ENCODE measurements at places on chromosomes 3 and 15.
A peak's percentile ranks its signal among the peaks of the same experiment; 100 is the strongest.

DNA sequence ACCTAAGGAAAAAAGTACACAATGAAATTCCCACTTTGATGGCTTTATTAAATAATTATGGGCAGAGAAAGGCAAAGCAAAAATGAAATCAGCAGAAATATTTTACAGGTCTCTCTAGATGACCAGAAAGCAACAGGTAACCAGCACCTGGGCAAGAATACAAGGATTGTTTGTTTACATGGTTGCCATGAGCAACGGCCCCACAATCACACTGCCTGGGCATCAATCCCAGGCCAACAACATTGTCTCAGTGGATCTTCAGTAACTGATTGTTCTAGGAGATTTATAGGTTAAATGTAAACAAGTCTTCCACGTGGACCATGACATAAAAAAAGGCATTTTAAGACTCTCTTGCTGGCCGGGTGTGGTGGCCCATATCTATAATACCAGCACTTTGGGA, 82.6 kb downstream of the PDZRN3 start:
- no peak for DNase-seq

GRCh38 chr3:32374788-32375595, 16.7 kb upstream of the CMTM7 start:
- DNase-seq = peak; percentile 67

DNA sequence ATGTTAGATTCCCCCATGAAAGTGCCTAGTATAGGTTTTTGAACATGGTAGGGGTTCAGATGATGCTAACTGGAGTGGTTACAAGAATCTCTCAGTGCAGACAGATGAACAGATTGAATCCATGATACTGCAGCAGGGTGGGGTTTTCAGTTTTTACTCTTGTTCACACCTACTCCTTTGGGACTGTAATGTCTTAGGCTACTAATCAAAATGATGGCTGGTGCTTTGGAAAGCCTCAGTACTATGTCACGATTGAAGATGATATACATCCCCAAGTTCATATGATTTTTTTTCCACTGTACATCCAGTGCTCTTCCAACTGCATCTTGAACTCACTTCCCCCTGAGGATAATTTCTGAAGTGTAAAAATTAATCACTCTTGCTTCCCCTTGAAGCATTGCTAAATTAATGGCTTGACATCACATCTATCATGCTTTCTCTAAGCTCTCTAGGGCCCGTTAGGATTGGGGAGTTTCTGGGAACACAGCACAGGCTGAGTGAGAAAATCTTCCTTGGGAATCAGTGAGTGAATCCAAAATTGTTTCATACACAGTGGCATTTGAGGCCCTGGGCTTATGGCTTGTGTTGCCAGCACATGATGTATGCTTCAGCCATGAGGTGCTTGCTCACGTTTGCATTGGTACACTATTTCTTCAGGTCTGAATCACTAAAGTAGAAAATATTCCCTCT, 115.0 kb upstream of the TPRG1 start:
- DNase-seq = no peak

DNA sequence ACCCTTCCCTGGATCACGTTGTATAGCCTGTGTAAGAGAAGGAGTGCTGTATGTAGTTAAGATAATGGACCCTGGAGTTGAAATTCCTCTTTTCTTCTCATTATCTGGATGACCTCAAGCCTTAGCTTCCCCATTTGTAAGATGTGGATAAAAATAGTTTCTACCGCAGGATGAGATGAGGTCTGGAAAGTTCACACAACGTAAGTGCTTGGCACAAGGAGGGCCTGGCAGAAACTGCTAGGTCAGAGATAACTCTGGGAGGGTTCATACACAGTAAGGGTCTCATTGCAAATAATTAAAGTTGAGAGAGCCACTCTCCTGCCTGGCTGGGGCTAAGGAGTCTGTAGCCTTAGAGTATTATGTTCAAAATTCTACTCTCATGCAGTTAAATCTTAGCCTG, 214.4 kb downstream of the LRTM1 start:
- no peak for DNase-seq

- no peak for DNase-seq
Measured at GRCh38 chr3:29486917-29487316, 206.0 kb downstream of the RBMS3 start.

- peak; percentile 22 for DNase-seq
Measured at GRCh38 chr3:121894301-121894990, at the start of gene SLC15A2. SLC15A2 (plus strand) TSS chr3:121894401; CDS start chr3:121894477, 76 bp downstream.

GRCh38 chr3:8757551-8758518, 11.6 kb downstream of the OXTR start:
- DNase-seq = no peak

- no peak for DNase-seq
Measured at GRCh38 chr3:72816862-72817355, 31.3 kb downstream of the SHQ1 start.

- DNase-seq = no peak
Measured at GRCh38 chr15:84741121-84741520, 7.3 kb upstream of the ZNF592 start.

GRCh38 chr3:39148435-39149058, 4.8 kb downstream of the CSRNP1 start:
- DNase-seq = peak; percentile 93

GRCh38 chr15:74449643-74450205, 11.2 kb downstream of the UBL7 start:
- no peak for DNase-seq

DNA sequence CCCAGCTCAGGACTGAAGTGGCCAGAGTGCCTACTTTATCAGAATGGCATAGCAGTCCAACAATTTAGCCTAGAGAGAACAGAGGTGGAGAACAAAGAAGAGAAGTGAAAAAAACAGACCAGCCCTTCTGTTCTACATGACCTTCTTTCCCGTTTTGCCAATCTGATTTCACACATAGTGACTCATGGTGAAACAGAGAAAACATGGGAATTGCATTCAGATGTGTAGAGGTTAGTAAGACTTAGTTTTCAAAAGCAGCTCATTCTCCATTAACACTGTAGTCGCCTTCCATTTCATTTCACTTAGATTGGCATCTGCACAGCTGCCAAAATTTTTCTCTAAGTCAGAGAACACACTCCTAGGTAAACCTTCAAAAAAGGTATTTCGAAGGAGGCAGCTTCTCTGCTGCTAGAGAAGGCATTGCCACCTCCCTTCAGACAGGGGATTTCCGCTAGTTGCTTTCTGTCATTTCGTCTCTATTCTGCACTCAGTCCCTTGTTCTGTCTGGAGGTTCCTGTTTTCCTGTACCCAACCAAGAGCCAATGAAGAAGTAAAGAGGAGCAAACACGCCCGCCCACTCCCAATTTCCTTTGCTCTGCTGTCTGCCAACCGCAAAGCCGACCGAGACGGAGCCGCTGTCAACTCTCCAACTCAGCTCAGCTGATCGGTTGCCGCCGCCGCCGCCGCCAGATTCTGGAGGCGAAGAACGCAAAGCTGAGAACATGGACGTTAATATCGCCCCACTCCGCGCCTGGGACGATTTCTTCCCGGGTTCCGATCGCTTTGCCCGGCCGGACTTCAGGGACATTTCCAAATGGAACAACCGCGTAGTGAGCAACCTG, at the start of gene ARL6IP5:
ARL6IP5 (plus strand) TSS at position 612 of the 842 bp plus-strand sequence; CDS start at position 723, 111 bp downstream.
- peak; percentile 46 for DNase-seq

- no peak for DNase-seq
Measured at GRCh38 chr15:98604983-98605382, 43.4 kb upstream of the IGF1R start.

- no peak for DNase-seq
Measured at GRCh38 chr15:22963641-22964040, 16.5 kb downstream of the CYFIP1 start.

DNA sequence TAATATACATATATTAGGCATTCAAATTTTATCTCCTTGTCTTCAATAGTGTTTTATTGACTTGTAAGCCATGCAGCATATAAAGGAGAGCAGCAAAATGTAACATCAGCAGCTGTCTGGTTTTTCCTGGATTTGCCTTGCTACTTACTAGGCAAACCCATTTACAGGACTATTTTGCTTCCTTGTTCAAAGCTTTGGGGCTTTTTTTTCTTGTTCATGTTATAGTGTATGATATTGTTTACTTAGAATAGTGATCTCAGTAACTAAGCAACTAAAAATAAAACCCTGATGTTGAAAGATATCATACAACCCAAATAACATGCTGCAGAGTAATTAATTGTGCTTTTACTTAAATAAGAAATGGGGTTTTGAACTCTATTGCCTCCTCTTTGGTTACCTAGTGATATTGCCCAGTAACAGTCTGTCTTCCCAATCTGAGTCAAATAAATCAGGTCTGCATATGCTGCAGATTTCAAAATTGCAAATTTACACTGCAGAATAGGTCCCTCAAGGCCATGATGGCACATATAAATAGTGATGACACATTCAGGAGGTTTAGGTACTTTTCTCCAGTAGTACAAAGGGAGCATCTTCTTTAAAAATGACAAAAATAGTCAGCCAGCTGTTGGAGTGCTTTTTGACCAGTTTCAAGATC, 578.1 kb upstream of the NECTIN3 start:
- no peak for DNase-seq

DNA sequence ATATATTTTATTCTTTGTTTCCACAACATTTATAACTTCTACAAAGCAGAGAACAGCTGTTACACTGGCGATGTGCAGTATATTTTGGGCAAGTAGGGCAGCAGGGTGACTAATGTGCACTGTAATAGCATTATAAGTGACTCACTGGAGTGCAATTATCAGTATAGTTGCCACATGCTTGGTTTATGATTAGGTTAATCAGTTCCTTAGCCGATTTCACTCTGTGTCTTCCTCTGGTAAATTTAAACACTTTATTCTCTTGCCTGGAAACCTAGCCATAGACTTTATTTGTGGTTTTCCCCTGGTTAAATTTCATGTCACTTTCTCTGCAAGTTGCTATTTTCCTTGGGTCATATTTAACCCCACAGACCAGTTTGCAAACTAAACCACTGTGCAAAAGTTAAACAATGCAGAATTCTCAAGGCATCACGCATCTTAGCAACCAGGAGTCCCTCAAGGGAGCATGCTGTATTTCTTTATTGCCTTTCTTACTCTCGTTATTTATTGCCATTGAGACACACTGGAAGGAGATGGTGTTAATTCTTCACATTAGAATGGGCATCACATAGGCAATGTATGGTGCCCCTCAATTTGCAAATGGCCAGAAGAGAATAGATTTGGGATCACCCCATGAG, 690.2 kb upstream of the DPPA4 start:
- peak; percentile 40 for DNase-seq

GRCh38 chr15:81534124-81534523, 160.1 kb upstream of the TMC3 start:
- no peak for DNase-seq

DNA sequence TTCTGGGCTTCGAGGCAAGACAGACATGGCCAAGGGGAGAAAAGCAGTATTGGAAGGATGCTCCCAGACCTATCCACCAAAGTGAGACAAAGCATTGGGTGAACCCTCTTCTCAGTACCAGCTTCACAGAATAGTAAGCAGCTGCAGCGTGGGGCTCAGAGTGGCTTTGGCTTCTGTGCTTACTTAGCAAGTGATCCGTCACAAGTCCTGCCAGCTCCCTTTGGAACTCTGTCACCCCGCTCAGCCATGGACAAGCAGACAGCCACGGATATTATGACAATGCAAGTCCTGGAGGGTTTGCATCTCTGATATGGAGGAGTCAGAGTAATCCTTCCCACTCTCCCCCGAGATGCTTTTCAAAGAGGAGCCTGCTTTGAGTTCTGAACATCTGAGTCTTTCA, 90.8 kb downstream of the SLCO3A1 start:
- DNase-seq = no peak

DNA sequence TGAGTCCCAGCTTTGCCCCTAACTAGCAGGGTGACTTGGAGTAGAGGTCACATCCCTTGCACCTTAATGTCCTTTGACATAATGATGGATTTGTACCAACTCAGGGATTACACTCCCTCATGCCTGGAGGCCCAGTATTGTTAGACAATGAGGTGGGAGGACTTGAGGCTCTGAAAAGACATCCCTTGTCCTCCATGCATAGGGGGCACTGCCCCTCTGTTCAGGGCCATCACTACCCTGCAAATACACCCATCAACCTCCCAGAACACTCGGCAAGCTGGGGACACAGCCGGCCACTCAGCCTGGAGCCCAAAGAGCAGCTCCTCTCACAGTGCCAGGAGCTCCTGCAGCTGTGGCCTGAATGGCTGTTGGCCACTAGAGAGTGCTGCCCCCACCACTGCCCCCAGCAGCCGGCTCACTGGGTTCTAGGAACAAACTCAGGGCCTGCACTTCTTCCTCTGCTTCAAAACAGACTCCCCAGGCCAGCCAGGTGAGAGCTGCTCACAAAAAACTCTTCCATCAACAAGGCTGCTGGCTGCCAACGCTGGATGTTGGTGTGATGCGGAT, 90.2 kb downstream of the GABRB3 start:
- no peak for DNase-seq

DNA sequence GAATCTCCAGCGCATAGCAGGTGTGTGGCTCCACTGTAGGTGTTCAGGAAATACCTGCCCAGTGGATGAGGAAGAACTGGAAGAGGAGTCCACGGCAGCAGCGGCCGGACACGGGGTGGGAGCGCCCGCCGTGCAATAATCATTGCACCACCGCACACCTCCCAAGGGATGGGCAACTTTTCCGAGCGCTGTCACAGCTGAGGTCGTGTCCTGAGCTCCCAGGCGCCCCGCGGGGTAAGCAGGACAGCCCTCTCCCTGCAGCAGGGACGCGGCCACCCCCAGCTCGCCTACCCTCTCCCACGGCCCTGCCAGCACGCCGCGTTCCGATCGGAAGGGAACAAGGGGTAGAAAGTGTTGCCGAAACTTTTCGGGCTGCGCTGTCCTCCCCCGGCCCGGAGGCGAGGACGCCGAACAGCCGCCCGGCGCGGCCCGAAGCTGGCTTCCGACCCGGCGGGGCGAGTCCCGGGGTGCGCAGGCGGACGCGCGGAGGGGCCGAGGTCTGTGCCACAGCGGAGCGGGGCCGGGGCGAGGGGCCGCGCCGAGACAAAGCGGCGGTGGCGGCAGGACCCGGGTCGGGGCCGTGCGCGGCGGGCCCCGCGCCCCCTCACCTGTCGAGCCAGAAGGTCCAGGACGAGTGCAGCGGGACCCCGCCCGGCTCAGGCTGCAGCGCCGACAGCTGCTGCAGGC, 475 bp downstream of the EIF4E3 start:
- no peak for DNase-seq

- DNase-seq = no peak
Measured at GRCh38 chr3:54206874-54207273, 84.5 kb downstream of the CACNA2D3 start.

GRCh38 chr3:124669470-124669869, 60.8 kb upstream of the UMPS start:
- DNase-seq = no peak

DNA sequence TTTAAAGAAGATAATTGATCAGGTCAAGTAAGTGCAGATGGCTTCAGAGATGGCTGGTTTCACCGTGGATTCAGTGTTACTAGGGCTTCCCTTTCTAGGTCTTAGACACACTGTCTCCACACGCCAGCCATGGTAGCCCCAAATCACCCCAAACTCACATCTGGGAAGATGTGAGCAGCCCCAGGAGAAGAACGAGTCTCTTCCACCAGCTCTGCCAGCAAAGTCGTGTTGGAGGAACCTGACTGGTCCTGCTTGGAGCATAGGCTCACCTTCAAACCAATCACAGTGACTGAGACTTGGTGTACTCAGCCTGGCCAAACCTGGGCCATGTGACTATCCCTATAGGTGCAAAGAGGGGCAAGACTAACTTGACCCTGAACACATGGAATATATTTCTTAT, 296.7 kb downstream of the RPLP1 start:
- no peak for DNase-seq

GRCh38 chr3:6531153-6531552, 329.8 kb upstream of the GRM7 start:
- DNase-seq = no peak

- no peak for DNase-seq
Measured at GRCh38 chr3:118000219-118000618, 1034.4 kb downstream of the IGSF11 start.

All from NCI-H524 (cell line).